Effector memory CD4-positive, alpha-beta T cell (primary cell): ENCODE measurements at places on chromosomes 4 and X.

DNA sequence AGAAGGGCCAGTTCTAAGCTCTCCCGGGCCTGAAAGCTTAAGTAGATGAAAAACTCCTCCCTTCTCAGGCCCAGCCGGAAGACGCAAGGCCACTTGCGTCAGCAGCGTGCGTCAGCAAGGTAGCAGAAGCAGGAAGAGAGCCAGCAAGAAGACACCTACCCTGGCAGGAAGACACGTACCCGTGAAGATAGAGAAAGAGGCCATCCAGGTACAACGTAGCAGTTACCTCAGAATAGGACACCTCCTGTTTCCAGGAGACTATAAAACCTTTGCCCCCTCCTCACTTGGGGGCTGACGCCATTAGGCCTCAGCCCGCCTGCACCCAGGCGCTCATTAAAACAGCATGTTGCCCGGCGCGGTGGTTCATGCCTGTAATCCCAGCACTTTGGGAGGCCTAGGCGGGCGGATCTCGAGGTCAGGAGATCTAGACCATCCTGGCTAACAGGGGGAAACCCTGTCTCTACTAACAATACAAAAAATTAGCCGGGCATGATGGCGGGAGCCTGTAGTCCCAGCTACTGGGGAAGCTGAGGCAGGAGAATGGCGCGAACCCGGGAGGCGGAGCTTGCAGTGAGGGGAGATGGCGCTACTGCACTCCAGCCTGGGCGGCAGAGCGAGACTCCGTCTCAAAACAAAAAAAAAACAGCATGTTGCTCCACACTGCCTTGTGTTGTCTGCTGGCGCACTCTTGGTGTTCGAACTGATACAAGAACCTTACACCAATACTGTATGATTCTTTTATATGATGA, 242.7 kb upstream of the NWD2 start:
- DNase-seq: no peak

DNA sequence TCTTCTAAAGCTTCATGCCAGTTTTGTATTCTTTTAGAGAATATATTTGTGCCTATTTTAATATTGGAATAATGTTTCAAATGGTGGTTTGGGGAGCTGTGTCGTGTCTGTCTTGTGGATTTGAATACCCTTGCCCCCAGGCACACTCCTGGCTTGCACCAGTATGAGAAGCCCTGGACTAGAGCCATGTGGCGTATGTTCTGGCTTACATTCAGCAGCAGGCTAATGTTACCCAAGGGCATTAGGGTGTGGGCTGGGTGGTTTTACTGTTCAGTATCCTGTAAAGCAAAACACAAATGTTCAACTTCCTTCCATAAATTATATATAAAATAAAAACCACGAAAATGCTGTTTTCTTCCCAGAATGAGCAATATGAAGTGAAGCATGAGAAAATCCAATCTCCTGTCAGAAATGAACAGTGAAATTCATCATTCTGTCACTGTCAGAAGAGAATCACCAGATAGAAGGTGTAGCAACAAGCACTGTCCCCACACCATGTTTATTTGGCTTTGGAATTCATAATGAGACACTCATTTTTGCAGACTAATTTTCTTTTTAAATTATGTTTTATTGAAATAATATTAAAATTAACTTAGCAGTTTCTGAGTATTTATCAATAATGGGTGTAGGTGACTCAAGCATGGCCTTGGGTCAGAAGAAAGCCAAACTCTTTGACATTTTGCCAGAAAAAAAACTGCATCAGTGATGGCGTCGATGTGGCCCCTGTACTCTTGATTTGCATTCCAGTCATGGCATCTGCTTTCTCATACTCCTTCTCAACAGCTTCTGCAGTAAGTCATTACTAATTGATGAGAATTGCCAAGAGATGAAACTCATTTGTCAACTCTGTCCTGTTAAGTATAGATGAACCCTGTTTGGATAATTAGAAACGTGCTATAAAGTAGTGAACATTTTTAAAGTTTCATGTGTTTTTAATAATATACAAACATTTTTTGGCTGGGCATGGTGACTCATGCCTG, 43.8 kb downstream of the WWC2 start:
- no peak for DNase-seq

DNA sequence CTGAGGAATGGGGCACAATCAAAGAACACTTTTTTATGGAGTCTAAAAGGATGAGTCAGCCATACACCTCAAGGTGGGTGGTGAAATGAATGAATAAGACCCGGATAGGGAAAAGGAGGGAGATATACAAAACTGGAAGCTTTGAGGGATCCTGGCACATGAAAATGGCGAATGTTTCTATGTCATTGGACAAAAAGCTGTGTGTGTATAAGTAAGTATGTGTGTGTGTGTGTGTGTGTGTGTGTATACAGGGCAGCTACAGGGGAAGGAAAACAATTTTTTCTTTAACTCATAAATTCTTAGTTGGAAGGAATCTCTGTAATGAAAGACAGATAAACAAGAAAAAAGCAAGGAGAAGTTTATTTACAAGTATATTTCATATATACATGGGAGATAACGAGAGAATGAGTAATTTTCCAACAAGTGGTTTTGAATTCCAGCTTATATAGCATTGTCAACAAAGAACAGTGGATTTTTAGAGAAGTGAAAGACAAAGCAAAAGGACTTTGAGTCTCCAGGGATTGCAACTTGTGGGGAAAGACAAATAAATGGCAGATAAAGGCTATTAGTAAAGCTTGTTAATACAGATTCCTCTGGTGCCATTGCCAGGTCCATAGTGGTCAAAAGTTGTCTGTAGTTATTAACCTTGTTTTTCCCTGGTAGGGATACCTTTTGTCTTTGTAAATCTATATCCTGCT, 99.7 kb downstream of the MMRN1 start:
- DNase-seq: no peak

DNA sequence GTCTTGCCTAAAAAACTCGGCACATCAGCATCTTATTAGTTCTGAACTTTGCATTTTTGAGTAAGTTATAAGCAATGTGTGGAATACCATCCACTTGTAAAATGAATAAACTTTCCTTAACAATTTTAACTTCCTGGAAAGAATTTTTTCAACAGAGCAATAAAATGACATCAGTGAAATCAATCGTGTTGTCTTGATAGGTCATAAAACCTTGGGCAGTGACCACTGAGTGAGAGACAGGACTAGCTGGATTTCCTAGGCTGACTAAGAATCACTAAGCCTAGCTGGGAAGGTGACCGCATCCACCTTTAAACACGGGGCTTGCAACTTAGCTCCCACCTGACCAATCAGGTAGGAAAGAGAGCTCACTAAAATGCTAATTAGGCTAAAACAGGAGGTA, 403.0 kb upstream of the CNKSR2 start:
- DNase-seq: no peak

- no peak for DNase-seq
These were observed 20.6 kb upstream of the FTHL17 start for GRCh38 chrX:31092476-31092875.

DNA sequence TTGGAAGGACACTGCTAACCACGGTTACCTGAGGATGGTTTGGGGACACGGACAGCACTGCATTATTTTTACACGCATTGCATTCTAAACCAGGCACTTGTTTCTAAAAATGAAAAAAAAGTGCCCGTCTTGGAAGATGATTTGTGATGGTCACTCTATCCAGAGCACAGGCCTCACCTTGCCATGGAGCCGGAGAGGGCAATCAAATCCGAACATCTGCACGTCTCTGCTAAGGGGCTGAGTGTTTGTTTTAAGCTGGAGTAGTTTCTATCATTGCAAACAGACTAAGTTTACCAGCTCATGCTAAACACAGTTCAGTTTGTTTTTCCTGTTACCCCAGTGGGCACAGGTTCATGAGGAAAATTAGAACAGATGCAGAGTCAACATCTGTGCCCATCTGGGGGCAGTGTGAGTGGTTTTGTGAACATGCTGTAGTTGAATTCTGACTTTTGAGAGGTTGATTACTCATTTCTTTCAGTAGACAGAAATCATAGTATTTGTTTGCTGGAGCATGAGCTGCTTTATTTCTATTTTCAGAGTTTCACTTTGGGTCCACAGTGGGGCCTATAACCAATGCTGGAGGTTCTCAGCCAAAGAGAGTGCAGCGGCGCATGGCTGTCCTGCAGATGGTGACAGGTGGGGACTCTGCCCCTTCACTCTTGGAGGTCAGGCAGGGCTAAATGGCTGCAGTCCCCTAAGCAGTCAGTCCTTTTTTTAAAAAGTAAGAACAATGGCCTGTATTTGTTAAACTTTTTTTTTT, 65.4 kb upstream of the ENPP6 start:
- no peak for DNase-seq

- DNase-seq: no peak
These were observed 18.0 kb downstream of the TBC1D9 start for GRCh38 chr4:140738139-140738538.

DNA sequence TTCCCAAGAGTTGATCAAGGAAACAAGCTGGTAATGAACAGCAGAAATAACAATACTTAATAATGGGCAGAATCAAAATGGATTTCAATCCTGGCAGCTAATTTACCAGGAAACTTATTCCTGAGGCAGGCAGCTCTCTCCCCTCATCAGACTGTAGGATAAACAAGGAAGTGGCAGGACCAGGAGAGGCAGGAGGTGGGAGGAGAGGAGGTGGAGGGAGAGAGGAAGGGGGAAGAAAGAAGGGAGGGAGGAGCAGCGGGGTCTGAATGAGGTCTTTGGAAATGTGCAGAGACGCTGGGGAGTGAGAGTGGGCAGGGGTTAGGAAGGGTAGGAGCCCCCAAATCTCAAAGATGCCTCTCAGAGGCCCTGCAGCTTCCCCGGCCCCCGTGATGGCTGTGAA, 231.5 kb downstream of the BCOR start:
- DNase-seq: no peak

GRCh38 chr4:143184217-143184502, 557 bp upstream of the USP38 start:
- DNase-seq: no peak

GRCh38 chr4:655464-656151, 18.5 kb downstream of the ATP5ME start:
- DNase-seq: no peak

GRCh38 chr4:139275281-139275735, 4.7 kb downstream of the MGARP start:
- DNase-seq: no peak

DNA sequence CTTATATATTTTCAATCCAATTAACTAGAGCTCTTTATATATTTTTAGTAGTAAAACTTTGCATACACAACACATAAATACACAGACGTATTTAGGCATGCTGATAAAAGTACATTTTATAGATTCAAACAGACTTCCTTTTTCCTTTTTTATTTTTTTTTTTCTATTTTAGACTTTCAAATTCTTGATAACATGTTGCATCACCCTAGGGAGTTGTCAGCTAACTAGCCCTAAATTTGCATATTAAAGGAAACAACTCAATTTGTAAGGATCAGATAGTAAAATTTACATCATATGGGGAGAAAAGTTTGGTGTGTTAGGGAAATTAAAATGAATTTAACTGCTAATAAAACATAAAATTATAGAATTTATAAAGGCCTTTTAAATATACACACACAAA, 47.4 kb upstream of the APOOL start:
- no peak for DNase-seq

DNA sequence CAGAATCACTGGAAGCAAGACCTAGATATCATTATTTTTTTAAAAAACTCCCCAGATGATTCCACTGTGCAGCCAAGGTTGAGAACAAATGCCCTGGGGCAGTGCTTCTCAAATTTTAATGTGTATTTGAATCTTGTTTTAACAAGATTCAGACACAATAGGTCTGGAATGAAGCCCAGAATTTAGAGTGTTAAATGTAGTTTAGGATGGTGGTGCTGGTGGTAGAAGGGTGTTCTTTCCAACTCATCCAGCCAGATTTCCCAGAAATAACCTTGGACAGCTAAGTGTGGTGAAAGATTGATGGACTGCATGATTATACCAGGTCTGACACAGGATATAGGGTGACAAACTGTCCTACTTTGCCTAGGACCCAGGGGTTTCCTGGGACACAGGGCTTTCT, 120.1 kb upstream of the MED14 start:
- no peak for DNase-seq

DNA sequence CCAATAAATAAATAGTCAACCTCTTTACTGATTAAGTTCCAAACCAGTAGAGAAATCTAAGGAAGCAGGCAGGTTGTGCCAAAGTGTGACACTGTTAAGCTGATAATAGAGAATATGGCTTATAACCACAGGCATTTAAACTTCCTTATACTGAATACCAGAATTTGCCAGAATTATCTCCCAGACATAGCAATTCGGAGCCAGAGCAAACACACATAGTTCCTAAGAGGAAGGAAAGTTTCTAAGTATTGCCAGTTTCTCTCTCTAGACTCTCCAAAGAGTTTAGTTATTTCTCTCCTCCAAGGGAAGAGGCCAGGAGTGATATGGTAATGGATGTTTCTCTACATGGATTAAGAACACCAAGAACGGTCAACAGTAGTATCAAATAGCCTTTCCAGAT, 191.7 kb upstream of the CPEB2 start:
- no peak for DNase-seq

- DNase-seq: no peak
These were observed 53.2 kb downstream of the HMGB2 start for GRCh38 chr4:173280998-173281397.

DNA sequence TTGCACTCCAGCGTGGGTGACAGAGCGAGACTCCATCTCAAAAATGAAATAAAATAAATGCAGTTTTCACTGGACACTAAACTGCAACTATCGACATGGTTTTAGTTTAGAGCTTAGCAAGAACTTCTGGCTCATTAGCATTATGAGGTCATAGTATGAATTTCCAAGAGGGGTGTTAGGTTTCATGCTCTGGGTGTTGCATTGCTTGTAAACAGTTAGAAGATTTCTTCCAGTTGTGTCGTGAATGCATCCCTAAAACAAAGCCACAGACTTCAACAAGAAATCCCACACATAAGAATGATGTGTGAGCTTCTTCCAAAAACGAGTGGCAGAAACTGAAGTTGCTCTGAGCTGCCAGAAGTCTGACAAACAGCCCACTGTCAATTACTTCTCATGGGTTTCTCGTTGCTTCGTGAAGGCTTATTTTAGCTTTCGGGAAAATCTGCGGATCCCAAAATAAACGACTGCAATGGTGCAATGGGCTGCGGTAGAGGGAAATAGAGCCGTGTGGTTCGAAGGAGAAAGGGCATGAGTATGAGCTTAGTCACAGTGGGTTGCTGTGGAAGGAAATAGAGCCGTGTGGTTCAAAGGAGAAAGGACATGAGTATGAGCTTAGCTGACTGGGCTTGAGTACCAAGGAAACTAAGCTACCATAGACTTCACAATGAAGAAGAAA, 354.9 kb downstream of the DHRSX start:
- no peak for DNase-seq

- no peak for DNase-seq
These were observed 46.5 kb upstream of the PGRMC1 start for GRCh38 chrX:119189595-119189994.

DNA sequence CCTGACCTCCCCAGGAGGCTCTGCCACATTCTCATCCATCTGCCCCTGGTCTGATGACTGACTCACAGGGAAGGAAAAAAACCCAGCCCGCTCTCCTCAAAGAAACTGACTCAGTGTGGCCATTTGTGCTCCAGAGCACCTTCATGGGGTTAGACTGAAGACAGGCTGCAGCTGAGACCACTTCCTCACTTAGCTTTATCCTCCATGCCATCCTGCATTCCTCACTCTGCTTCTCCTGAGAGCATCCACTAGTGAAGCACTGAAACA, 35.9 kb upstream of the HPSE start:
- no peak for DNase-seq
